ENCODE measurements at places on chromosomes 1 and 21.

DNA sequence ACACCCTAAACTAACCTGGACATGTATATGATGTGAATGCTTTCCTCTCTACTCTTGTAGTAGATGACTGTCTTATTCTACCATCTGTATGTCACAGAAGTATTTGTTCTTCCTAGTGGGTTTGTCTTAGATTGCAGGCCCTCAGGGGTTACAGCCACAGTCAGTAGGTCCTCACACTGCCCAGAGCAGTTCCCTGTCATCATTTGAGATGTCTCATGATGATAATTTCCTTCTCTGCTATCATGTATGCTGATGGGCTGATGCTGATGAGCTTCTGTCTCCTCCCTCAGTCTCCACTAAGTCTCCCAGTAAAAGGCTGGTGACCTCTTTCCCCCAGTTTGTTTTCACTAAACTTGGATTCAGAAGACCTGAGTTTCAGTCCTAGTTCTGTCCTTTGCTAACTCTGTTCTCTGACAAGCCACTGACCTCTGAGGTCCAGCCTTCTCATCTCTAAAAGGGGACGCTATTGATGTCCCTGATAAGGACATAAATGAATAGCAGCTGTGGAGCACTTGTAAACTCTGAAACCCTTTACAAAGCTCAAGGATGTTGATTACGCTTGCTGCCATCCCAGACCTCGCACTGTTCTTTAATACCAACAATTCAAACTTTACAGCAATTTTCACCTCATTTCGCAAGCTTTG, 3.1 kb upstream of the ETV3 start:
- DNase-seq: no peak

DNA sequence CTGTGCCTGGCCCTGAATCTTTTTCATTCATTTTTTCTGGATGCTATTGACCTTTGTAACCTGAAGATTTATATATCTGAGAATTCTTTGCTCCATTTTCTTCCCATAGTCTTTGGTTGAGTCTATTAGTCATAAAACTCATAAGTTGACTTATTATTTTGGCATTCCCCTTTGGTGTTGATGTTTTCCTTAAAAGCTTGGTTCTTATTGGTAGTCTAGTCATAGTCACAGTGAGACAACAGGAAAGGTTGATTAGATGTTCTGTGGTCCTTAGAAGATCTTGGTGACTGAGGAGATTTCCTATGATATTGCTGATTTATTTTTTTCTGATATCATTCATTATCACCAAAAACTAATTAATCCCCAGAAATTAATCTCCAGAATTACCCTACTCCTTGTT, 86.2 kb downstream of the PTPRC start:
- DNase-seq: no peak

DNA sequence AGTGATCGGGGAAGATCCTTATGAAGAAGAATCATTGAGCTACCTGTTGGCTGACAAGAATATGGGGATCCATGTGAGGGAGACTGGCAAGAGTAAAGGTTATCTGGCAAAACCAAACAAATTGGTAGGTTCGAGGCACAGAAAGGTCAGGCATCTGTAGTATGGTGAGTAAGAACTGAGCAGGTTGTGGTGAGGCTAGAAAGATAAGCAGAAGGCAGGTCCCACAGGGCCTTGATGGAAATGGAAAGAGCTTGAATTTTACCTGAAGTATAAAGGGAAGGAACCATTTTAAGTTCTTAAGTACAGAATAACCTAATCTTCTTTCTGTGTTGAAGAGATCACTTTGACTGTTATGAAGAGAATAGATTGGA, 11.1 kb downstream of the PTPRC start:
- no peak for DNase-seq

DNA sequence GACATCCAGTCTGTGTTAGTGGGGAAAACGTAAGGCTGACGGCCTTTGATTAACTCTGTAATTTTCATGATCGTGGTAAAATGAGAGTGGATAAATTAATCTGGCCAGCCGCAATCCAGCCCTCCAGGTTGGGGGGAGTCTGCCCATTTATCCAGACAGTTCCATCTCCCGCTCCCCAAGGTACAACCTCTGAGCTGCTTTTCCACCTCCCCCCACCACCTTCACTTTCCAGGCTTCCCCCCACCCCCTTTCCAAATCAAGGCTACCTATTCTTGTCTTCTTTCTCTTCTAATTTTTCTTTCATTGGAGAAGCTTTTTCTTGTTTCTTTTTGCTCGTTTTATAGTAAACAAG, 6.0 kb downstream of the MIER1 start:
- DNase-seq: no peak

DNA sequence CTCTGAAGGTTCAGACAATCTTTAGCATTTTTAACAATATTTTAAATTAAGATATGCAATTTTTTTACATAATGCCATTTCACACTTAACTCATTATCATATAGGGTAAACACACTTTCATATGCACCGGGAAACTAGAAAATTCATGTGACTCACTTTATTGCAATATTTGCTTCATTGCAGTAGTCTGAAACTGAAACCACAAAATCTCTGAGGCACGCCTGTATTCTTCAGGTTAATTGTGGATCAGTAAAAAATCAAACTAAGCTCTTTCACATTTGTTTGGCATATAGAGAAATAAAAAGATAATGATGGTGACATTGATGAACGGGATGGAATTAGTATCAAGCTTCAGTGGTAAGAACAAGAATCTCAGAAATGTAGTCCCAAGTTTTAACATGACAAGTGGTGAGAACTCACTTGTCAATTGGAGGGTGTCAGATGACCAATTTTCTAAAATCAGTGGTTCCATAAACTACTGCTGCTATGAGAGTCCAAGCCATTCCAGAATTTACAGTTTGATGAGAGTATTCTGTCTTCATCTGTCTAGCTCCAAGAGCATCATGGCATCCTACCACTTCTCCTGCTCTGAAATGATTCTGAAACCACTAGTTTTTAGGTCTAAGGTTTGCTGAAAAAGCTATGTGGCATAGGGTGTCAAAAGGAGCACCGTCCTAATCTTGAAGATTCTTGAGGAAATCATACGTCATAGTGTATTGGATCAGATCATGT, 281.0 kb downstream of the PTPRC start:
- DNase-seq: no peak

DNA sequence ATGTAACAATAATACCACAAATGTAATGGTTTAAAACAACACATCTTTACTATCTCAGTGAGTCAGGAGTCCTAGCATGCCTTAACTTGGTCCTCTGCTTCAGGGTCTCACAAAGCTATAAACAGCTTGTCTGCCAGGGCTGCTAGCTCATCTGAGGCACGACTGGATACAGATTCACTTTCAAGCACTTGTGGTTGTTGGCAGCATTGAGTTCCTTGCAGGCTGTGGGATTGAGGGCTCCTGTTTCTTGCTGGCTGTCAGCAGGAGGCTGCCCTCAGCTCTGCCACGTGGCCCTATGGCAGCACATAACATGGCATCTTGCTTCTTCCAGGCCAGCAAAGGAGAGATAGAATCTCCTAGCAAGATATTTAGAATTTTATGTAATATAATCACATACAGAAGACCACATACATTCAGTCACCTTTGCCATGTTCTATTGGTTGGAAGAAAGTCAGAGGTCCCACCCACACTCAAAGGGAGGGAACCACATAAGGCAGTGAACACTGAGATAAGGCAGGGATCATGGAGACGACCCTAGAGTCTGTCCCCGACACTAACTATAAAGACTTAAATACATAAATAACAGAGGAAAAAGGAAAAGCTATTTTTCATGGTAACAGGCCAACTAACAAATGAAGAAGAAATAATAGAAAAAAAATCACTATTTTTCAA, 18.9 kb upstream of the IPP start:
- no peak for DNase-seq

DNA sequence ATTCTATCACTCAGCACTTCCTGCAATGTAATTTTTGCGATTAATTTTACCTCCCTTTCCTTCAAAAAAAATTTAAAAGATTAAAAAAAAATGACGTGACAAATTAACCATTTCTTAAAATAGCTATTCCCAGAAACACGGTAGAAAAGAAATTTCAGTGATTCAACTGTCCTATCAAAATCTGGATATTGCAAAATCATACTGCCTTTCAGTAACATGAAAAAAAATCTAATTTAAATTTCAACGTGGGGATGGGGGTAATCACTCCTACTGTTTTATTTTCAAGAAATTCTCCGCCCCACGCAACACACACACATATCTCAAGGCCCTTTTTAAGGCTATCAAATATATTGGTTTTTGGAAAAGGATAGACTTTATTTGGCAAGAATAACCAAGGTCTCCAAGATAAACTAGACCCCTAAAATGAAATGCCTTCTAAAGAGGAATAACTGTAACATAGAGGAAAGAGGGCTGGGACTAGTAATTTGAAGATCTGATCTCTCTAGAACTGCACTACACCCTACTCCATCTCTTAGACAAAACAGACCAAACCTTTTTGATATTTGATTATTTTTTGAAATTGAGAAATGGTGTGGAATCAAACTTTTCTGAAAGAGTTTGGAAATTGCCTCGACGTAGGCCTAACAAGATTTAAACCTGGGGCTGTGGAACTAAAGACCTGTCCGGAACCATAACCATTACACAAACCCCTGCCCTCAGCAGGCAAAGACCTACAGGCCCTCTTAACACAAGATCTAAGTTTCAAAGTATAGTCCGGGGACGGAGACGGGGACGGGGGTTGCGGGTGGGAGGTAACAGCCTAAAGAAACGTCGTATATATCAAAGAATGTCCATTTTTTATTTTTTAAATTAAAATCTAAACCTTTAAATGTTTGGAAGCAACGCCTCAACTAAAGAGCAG, 941 bp downstream of the ARNT start:
- no peak for DNase-seq

- DNase-seq: no peak
Observed at GRCh38 chr1:41833519-41834000, 85.2 kb downstream of the HIVEP3 start.

DNA sequence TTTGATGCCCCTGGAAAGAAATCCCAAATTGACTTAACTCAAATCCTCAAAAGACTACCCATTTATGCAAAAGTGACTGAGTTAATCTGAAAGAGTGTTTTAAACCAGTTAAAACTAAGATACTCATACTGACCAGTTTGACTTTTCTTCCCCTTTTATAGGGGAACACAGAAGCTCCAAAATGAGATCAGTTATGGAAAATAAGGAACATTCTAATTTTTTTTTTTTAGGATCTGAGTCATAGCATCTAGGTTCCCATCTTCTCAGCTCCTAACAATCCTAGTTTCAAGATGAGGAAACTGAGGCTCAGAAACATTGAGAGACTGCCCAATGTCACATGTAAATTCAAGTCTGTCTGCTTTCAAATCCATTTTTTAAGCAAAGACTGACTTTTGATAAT, 231.1 kb upstream of the RUNX1 start:
- no peak for DNase-seq

Data from psoas muscle (tissue), 8 donors.